Posterior cingulate gyrus (tissue), 11 donors: ENCODE measurements at places on chromosomes 2 and 18.
A peak's percentile ranks its signal among the peaks of the same experiment; 100 is the strongest.

DNA sequence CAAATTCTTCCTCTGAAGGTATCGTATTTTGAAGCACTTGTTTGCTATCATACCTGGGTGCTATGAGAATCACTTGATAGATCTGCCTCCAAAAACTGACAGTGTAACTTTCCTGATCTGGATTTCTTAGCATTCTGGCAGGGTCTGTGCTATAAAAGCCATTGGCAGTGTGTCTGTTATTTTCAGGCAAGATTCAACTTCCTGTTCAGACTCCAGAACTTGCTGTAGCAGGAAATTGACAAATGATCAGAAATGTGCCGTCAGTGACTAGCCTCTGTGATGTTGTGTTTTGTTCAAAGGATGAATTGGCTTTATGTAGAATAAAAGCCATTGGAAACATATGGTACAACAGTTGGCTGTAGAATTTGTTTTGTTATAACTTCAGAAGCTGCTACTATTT, 273.3 kb downstream of the PTPRM start:
- DNase-seq: no peak

GRCh38 chr2:220334871-220335590, 707.6 kb downstream of the SLC4A3 start:
- no peak for DNase-seq

DNA sequence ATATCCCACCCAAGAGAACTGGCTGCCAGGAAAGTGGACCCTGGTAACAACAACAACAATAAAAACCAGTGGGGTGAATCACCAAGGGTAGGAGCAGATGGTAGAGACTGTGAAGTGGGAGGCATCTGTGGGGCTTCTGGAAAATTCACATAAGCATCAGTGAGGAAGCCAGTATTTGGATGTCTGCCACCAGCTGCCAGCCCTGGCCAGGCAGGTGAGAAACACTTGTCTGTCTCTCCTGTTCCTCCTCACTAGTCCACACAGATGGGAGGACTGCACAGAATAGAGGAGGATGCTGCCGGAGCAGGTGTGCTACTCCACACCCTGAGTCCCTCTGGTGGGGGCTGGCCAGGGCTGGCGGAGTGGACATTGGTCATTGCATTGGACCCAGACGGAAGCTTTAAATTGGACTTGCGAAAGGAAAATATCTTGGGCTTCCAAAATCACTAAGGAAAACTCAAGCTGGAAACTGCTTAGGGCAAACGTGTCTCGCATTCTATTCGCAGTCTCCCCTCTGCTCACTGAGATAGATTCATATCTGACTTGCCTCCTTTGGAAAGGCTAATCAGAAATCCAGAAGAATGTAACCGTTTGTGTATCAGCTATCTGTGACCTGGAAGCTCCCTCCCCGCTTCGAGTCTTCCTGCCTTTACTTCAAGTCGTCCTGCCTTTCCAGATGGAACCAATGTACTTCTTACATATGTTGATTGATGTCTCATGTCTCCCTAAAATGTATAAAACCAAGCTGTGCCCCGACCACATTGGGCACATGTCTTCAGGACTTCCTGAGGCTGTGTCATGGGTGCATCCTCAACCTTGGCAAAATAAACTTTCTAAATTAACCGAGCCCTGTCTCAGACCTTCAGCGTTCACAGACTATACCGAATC, 69.1 kb downstream of the NAB1 start:
- no peak for DNase-seq

DNA sequence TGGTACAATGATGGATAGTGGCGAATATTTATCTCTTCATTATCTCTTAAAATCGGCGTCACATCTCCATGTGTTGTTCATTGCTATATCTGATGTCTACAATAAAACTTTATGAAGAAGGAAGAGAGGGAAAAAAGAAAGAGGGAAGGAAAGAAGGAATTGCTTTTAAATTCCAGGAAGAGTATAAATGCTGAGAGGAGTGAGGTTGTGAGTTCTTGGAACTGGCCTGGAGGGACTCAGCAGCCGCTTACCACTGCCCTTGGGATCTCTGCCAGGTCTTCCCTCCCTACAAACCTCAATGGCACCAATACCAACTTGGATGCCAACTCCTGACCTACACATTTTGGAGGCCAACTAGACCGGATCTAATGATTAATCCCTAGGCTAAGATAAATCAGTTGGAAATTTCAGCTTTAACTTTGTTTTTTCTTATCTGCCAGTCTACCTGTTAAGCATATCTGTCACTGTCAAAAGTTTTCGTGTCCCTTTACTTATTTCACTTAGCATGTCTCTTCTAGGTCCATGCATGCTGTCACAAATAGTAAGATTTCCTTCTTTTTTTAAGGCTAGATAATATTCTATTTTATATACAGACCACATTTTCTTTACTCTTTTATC, 9.8 kb downstream of the SCN9A start:
- DNase-seq: no peak

DNA sequence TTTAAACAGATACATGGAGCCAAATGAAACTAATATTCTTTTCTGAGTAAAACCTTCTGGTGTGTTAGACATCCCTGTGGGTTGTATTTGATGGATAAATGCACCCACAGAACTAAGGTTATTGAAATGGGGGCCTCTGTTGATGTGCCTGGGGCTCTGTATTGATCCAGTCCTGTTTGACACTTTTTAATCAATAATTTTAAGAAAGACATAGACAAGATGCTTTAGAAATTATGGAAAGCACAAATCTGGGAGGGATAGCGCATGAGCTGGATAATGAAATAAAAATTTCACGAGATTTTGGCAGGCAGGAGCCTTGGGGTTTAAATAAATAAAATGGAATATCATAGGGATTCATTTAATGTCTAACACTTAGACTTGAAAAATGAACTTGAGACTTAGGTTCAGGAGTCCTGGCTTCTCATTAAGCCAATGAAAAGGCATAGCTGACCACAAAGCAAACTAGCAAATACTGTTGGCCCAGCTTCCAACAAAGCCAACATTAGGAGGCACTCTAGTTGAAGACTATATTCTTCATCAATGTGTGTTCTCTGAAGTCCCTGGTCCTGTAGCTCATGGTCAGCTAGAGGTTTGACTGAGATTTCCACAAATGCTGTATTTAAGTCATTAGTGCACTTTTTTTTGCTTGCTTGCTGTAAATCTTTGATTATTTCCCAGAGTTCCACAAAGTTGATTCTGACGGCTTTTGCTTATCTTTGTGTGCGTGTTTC, 64.2 kb upstream of the SH3RF3 start:
- no peak for DNase-seq

- no peak for DNase-seq
Measured at GRCh38 chr18:66972681-66973080, 368.8 kb upstream of the CDH19 start.

DNA sequence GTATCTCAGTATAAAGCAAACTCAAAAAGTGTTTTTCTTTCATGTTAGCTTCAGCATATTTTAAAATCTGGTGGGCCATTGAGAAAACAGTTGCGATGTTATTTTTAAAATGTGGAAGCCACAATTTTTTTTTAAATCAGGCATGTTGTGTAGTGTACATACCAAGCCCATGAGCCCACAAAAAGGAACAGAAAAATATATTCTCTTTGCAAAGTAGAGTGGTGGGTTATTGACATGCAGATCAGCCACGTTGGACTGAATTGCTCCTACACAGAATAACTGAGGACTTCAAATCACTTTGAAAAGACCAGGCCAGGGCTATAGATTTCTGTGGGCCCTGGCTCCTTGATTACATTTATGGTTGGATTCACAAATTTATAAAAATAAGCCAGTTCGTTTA, 774.4 kb downstream of the DCC start:
- DNase-seq: no peak

GRCh38 chr2:190996947-190997346, 17.0 kb downstream of the STAT1 start:
- no peak for DNase-seq

DNA sequence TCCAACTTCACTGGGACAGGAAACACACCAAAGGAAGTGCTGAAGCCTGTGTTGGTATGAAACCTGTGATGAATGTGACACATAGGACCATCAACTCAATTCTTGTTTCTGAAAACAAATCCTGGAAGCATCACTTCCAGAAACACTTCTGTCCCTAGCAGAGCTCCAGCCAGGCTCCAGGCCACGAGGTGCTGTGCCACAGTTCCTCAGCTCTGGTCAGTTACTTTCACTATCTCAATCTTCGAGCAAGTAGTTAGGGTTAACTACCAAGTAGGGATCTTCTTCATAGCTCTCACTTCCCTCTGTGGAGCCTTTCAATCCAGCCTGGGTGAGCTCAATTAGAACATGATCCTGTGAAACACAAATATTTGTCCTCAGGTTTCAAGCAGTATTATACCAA, 3.6 kb upstream of the LCT start:
- no peak for DNase-seq

DNA sequence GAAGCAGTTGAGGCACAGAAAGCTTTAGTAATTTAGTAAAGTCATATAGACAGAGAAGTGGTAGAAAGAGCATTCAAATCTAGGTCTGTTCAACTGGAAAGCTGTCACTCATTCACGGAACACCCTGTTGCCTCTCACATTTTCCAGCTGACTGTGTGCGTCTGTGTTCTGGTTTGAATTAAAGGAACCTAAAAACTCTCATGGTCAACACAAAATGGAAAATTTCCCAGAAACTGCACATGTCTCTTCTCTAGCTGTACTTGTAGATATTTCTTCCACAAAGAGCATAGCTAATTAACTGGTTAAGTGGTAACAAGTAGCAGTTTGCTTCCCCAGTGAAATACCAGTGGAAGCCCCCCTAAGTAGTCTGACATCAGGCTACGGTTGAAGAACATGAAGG, 390.8 kb downstream of the TGIF1 start:
- DNase-seq: no peak

DNA sequence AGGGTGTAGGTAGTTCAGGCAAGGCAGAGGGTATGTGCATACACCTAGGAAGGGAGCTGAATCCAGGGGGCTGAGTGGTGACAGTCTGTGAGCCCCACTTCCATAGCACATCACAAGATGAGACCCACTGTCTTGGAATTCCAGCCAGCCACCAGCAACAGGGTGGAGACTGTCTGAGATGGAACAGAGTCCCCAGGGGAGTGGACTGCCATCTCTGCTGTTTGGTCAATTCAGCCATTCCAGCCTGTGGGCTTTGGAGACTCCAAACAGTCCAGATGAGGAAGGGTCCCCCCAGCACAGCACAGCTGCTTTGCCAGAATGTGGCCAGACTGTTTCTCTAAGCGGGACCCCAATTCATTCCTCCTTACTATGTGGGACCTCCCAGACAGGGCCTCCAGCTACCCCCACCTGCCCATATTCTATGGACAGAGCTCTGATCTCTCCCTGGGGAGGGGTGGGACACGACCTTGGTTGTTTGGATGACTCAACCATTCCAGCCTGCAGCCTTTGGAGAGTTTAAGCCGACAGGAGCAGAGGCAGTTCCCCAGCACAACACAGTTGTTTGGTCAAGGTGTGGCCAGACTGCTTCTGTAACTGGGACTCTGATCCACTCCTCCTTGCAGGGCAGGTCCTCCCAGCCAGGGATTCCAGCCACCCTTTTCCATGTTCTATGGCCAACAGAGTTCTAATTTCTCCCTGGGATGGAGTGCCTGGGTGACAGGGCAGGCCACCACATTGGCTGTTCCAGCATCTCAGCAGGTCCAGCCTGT, 178.0 kb downstream of the RND3 start:
- no peak for DNase-seq

DNA sequence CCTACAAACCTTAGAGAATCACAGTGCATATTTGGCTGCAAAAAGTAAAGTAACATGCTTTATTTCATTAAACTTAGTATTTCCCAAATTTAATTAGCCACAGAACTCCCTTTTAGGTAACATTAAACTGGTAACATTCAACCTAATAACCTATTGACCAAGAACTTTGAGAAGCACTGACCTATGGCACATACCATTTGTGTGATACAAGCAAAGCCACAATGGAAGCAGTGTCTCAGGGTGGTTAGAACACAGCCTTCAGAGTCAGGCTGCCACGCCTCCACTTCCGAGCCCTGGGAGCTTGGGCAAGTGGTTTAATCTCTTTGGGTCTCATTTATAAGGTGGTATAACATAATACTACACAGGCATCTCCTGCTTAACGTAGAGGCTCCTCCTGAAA, 301.4 kb downstream of the PDE11A start:
- DNase-seq: no peak

DNA sequence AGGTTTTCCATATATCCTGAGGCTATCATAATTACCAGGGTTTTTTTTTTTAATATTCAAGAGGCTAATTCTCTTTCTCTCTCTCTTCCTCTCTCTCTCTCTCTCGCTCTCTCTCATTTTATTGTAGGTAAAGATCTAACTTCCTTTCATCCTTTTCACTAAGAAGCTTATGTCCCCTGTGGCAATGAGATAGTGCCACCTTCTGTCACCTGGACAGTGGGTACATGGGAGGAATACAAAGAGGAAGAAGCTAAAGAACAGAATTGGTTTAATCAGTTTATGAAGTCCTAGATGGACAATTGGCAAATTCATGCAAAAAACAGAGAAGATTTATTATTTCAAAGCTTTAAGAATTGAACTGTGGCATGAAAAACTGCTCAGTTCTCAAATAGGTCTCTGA, 1582.3 kb upstream of the TMEFF2 start:
- DNase-seq: no peak

DNA sequence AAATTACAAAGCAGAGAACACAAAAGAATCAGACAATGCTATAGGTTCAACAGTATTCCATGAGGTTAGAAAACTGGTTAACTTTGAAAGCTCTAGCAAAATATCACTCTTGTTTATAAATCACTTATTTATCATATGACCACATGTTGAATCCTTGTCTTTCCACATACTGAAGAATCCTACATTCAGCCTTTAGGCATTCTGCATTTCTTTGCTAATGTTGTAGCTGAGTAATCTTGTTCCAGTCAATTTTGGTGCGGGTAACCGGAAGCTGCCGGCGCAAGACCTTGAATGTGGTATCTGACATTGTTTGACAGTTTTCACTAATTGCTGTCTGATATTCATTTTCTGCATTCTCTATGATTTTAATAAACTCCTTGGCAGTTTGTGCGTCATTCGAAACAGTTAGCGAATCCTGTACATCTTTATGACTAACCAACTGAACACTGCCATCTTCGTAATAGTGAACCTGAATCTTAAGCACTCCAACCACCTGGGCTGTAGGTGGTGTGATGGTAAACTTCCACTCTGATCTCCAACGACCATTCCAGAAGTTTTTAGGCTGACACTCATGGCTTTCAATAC, 154.1 kb downstream of the BAZ2B start:
- no peak for DNase-seq

- DNase-seq: peak; percentile 79
Measured at GRCh38 chr2:96353032-96353561, 17.5 kb downstream of the NCAPH start.

- no peak for DNase-seq
Measured at GRCh38 chr2:119947535-119947934, 65.3 kb upstream of the EPB41L5 start.

DNA sequence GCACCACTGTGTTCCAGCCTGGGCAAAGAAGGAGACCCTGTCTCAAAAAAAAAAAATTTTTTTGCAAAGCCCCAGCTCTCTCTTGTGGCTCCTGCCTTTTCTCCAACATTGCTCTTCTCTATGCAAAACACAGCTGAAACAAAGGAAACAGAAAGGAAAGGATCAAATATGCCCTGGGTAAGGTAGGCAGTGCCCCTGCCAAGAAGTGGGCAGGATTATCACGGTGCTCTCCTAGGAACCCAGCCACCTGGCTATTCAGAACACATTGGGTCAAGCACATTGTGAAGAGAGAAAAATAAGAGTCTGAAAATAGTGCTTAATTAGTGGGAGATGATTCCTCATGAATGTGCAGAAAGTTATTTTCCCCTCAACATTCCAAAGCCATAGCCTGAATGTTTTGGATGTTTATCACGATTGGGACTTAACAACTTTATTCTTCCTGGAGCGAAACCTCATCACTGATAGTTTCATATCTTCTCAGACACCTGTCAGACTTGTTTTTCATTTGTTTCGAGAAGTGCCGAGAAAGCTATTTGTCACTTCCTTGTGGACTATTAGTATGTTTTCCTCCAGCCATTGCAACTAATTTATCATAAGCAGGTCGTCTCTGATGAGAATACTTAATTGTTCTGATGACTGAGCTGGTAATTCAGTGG, 42.7 kb upstream of the RPL31 start:
- DNase-seq: no peak
